ENCODE measurements at places on chromosomes 7 and 10.

GRCh38 chr10:118520116-118520742 lies 75.2 kb downstream of the PRLHR start:
- DNase-seq = peak; percentile 39

DNA sequence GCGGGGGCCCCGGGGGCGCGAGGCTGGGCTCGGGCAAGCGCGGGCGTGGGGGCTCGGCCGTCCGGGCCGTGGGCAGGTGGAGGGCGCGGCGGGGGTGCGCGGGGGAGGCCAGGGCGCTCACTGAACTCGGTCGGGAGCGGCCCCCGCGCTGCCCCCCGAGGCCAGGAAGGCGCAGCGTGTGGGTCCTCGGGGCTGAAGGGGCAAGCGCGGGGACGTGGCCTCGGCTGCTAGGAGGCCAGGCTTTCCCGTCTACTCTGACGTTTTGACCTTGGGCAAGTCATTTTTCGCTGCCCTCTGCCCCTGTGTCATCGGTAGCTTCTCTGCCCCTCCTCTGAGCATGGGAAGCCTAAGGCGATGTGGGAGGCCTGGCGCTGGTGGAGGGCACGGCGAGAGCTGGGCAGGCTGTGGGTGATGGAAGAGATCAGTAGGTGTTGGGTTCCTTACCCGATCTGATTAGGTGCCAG lies 441 bp downstream of the FBH1 start:
- DNase-seq = no peak

DNA sequence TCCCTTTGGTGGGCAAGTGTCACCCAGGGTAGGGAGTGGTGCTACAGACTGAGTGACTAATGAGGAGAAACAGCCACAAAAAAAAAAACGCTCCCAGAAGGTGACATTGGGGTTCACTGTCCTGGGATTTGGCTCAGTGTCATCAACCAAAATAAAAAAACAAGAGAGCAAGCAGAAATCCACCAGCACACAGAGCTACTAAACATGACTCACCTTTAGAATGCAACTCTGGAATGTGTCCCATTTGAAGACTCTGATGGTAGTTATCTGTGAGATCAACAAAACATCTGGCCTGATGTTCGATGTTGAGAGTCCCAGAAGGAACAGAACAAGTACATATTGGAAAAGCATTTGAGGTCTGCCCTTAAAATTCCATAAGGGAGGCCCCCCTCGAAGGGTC lies 200.3 kb upstream of the LYZL2 start:
- DNase-seq = no peak

- DNase-seq = no peak
Observed at GRCh38 chr7:112082306-112082705, 123.9 kb downstream of the DOCK4 start.

DNA sequence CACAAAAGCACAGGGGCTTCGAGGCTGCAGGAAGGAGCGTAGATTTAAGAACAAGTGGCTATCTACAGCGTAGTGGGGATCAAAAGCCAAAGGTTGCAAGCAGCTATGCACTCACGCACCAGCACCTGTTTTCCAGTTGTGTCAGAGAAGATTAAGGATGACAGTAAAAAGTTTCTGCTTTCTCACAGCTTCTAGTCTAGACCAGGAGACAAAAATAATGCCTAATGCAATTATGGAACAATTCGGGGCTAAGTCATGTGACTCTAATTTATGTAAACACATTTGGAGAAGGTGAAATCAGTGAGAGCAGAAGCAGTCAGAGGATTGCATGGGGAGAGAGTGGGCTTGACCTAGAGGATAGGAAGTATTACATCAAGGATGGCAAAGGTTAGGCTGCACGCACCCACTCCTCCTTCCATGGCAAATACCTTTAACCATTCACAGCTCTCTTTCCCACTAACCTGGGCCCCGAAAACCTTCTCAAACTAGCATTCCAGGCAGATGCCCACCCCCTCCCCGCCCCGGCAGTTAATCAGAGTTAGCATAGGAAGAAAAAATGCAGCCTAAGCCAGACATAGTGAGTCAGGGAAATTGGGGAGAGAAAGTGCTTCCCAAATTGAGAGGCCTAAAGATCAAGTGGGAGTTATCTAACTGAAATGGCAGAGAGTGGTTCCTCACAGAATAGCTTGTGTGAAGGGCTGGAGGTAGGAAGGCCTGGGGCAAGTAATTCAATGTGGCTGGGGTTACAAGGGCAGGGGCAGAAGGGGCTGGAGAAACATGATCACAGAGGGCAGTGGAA lies 48.2 kb upstream of the GPAM start:
- DNase-seq = no peak

- no peak for DNase-seq
Observed at GRCh38 chr10:123135415-123136141, at the start of gene HMX3. Gene HMX3, plus strand, starts transcription at chr10:123135970. Its CDS starts 81 bp downstream, at chr10:123136051.

DNA sequence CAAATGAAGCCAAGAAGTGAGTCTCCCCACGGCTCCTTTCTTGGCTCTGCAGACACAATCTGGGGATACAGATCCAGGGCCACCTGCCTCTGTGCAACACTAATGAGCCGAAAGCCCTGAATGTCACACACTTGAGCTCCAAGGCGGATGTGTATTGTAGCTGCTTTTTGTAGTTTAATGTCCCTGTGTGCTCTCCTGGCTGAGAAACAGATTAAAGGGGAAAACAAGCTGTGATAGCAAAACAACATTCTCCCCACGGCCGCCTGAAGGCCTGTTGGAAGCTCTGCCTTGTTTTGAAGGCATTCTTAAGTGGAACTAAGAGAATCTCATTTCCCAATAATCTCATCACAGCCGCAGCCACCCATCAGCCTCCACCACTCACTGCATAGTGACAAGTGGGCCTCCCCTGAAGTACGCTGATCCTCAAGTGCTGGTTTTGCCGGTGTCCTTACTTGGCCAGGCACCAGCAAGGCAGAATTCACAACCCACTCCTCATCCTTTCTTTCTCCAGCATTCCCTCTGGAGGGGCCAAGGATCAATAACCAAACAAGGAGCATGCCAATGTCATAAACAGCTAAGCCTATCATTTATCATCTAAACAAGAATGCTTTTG lies 44.4 kb upstream of the AMPH start:
- DNase-seq = no peak

DNA sequence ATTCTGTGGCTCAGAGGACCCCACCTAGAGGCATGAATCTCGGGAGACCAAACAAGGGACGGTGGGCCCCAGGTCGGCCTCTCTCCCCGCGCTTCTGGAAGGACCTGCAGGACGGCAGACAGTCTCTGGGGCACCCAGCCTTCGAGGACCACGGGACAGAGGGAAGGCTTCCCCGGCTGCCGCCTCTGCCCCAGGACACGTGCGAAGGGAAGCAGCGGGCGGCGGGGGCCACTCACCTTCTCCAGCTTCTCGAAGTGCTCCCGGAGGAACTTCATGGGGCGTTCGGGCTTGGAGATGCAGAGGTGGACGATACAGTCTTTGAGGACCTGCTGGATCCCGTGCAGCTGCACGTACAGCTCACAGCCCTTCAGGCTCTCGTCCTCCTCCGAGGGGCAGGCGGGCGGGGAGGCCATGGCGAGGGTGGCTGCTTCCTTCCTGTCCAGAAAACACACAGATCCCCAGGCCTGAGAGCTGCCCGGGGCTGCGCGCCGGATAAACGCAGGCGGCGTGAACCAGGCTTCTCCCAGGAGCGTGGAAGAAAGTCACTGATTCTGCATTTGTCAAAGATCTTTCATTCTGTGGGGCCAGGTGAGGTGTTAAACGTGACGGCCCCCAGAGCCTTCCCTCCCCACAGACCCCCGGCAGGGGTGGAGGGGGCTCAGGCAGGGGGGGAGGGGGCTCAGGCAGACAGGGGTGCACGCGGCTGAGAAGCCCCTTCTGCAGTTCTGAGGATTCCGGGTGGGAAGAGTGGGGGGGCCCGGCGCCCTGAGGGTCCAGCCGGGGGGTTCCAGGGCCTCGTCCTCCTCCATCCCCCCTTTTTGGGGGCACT lies 15.2 kb upstream of the DNAAF5 start:
- DNase-seq = no peak

DNA sequence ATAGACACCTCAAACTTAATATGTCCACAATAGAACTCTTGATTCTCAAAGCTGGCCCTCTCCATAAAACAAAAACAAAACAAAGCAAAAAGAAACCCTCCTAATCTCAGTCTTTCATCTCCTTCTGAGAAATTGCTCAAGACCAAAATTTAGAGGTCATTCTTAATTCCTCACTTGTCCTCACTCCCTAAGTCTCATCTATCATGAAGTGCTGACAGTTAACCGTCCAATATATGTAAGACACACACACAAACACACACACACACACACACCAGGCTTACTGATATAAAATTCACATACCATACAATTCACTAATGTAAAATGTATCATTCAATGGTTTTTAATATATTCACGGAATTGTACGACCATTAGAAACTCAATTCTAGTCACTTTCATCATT lies 17.0 kb upstream of the SVIL start:
- no peak for DNase-seq

DNA sequence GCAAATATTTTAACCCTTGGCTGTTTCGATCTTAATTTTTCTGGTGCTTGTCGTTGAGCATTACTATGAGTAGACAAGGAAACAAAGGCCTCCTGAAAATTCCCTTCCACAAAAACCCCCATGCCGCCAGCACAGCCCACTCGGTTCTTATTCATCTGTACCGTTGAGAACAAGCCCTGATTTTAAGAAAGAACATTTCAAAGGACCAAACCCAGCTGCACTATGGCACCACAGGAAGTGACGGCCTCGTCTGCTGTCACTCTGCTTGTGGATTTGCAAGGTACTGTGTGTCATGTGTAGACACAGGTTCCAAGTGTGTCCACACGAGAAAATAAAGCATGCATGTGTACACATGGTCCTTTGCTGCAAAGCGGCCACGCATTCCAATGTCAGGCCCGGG lies 285.2 kb downstream of the DNAJB6 start:
- no peak for DNase-seq

GRCh38 chr7:111138586-111138985 lies 47.7 kb downstream of the LRRN3 start:
- no peak for DNase-seq

GRCh38 chr7:155090684-155091083 lies 20.6 kb downstream of the HTR5A start:
- no peak for DNase-seq

GRCh38 chr7:5063698-5064097 lies 18.0 kb downstream of the RBAK start:
- no peak for DNase-seq

- DNase-seq = no peak
Observed at GRCh38 chr10:44713307-44713706, 197.8 kb upstream of the TMEM72 start.

GRCh38 chr7:2956526-2957368 lies 86.9 kb downstream of the CARD11 start:
- DNase-seq = no peak

DNA sequence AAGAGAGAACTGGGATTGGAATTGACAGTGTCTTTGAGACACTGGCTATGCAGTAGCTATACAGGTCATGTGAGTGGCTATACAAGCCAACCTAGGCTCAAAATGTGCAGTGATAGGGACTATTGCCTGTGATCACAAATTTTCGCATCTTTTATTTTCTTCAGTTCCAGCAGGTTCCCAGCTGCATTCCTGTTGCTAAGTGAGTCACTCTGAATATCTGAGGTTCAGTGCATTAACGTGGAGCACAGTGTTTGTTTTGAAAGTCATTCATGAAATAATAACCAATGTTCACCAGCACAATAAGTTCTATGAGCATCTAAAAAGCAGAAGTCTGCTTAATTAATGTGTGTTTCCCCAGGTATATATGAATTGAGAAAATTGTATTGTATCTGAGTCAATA lies 1236.0 kb upstream of the CELF2 start:
- no peak for DNase-seq

- no peak for DNase-seq
Observed at GRCh38 chr10:101829561-101830315, 11.5 kb upstream of the OGA start.

GRCh38 chr10:14953424-14954000 lies 384 bp downstream of the DCLRE1C start:
- peak; percentile 59 for DNase-seq

GRCh38 chr7:53218730-53219504 lies 183.5 kb downstream of the POM121L12 start:
- no peak for DNase-seq

DNA sequence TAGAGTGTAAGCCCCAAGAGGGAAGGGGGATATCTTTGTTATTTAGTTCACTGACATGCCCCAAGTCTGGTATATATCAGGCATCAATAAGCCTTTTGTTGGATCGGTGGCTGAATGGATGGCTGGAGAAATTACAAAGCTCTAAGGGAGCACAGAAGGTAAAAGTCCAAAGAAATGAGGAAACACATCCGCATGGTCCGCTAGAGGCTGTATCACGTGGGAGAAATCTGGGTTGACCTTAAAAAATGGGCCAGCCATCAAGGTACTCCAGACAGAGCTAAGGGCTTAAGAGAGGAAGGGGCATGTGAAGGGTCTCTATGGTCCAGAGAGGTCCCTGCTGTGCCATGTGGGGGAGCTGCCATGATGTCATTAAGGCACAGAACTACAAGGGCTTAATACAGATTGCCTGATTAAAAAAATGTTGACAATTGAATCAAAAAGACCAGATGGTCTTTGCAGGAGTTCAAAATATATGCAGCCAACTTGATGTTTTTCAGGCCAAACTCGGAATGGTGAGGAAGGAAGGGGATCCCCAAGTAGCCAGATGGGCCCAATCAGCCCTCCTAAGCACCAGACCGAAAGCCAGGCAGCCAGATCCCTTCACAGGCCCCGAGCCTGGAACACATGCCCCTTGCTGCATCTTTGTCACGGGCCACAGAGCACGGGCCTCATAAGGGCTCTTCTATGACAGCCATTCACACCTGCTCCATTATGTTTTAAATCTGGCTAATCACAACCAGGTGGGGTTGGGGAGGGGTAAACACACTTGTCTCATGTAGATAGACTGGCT lies 31.9 kb downstream of the SCRN1 start:
- no peak for DNase-seq

- DNase-seq = no peak
Observed at GRCh38 chr7:94540428-94540827, 30.8 kb downstream of the CASD1 start.

DNA sequence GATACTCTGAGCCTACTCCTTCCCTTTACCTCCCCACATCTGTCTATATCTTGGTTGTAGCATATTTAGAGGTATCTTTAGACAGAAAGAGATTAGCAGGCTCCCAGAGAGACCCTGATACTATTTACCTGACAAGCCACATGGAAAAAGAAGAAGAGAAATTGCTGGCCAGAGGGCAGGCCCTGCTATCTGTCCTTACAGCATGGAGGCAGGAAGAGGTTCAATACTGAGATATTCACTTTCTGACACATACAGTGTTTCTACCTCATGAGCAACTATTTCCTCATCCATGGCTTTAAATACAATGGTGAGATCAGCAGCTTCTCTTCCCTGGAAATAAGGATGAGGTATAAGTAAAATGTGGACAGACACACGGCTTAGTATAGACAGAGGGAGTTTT lies 33.9 kb upstream of the TSPAN13 start:
- no peak for DNase-seq

Data from foreskin melanocyte (primary cell).